Posterior cingulate gyrus (tissue), 11 donors: ENCODE measurements at places on chromosomes 5 and 9.

- no peak for DNase-seq
These were observed 89.6 kb upstream of the FCN2 start for GRCh38 chr9:134791009-134791408.

DNA sequence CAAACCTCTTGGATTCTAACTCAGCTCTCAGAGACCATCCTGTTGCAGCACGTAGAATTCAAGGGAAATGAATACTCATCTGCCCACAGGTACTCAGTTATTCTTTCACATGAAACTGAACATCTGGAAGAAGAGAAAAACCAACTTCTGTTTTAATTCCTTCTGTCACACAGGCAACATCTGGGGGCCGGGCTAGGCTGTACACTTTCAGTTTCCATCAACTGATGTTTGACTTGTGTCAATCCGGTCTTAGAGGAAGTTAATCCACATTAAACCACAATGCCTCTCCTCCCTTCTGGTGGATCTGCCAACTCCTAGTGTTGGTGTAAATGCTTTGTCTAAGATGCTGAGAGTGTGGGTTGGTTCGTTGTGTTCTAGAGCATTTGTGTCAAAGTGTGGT is 17.6 kb downstream of the DMRT3 start:
- no peak for DNase-seq

GRCh38 chr5:28743025-28743715 is 1704.8 kb upstream of the CDH9 start:
- DNase-seq: no peak

DNA sequence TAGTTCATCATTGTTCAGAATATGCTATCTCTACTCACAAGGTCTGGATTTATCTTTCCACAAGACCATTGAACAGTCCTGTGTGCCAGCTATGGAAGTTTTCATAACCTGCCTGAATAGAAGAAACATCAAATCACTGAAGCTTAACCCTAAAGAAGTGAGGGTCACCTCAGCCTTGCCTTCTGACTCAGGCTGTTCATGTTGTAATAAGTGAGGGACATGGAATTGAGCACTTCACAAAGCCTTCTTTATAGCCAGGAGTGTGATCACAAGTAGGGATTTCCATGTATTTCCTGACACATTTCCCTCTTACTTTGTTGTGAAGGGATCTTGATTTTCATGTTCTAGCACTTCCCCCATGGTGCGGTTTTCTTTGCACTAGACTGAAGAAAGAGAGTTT is 577.5 kb upstream of the WWC1 start:
- DNase-seq: no peak

DNA sequence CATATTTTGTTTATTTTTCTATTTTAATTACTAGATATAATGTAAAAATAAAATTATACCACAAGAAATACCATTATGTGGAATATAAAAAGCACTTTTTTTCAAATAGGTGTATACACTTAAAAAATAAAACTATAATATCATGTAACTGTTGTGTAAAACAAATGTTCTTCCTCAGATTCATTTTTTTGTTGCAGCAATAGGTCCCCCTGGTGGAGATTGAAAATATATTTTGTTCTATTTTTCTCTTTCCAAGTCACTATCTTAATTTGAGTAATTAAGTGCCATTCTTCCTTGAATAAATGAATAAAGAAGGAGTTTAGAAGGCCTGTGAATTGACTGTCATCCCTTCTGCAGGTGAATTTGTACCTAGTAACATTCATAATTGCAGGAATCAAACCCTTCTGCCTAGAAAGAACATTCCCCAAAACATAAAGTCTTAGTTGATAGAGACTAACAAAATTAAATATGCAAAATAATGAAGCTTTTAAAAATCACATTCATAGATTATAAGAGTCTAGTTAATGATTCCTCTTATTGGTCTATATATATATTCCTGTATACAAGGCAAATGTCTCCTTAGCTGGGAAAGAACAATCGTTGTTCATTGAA is 23.4 kb downstream of the CETN3 start:
- DNase-seq: no peak

DNA sequence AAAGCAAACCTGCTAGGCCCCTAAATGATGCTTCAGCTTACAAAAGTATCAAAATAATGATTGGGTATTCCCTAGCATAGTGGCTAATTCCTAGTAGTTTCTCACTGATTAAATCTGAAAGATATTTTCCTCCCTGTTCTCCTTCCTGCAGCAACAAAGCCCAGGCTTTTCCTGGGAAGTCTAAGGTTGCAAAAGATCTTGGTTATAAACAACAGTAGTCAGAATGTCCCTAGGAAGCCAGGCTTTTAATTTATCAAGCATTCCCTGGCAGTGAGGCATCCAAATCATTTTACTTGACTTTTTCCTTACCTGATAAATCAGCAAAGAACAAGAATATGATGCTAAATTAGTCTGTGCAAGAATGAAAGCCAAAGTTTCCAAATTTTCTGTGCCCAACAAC is 272.0 kb downstream of the PDE4D start:
- DNase-seq: no peak
